ENCODE measurements at places on chromosomes 1 and 21.

GRCh38 chr1:23098463-23099170 is 70.0 kb downstream of the LUZP1 start:
- DNase-seq = no peak

GRCh38 chr1:227774821-227775661 is 39.8 kb downstream of the SNAP47 start:
- DNase-seq = no peak

DNA sequence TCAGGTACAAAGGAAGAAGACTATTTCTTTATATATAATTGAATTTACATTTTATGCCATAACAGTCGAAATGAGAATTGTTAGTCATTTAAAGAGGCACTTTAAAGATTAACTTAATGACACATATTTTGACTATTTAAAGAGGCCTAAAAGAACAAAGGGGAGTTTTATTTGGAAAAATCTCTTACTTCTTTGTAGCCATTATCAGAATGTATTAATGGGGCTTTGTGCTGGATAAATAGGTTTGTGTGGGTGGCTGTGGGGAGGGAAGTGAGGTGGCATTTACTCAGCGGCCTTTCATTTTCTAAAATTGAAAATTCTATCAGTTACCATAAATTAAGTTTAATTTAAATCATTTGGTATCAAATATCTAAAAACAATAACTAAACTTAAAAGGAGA is 462.2 kb upstream of the CXADR start:
- DNase-seq = no peak

DNA sequence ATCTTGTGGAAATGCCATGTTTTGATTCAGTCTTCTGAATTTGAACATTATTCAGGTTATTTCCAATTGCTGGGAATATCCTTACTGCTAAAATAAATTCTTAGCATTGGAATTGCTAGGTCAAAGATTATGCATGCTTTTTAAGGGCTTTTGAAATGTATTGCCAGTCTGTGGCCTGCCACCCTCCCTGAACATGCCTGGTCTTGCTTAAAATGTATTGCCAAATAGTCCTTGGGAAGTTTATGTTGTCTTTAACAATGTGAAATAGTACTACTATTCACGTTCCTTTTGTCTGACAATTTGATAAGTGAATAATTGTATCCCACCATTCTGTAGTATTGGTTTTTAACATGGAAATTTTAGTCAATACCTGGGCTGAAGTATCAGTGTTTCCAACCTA is 13.6 kb downstream of the TARDBP start:
- DNase-seq = no peak

DNA sequence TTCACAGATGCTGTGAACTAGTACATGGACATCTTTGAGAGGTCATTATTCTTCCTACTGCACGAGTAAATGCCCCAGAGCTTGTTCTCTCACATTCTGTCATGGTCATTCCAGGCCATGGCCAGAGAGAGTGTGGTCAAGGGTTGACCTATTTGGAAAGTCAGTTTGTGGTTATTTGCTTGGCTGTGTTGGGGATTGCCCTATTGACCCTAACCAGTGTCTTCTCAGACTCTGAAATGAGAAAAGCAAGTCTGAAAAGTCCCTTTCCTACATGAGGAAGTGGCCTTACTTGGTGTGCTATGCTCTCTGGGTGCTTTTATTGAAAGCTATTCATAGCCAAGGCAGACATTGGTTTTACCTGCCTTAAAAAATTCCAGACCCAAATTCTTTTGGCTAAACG is 26.6 kb downstream of the CLIC6 start:
- no peak for DNase-seq

GRCh38 chr1:101139821-101140718 is 96.7 kb upstream of the S1PR1 start:
- DNase-seq = no peak

- DNase-seq = no peak
Measured at GRCh38 chr1:221141096-221141495, 261.9 kb downstream of the HLX start.

DNA sequence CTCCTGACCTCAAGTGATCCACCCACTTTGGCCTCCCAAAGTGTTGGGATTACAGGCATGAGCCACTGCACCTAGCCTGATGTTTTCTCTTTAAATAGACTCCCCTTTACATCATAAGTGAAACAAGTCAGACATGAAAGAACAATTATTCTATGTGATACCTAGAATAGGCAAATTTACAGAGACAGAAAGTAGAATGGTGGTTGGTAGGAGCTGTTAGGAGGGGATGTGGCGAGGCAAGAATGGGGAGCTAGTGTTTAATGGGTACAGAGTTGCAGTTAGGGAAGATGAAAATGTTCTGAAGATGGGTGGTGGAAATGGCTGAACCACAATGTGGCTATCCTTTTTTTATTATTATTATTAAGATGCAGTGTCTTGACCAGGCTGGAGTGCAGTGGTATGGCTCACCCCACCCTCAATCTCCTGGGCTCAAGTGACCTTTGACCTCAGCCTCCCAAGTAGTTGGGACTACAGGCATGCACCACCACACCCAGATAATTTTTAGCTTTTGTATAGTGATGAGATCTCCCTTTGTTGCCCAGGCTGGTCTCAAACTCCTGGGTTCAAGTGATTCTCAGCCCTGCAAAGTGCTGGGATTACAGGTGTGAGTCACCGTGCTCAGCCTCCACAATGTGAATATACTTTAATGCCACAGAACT is 28.4 kb downstream of the ELF3 start:
- DNase-seq = no peak

- no peak for DNase-seq
Measured at GRCh38 chr1:101005871-101006270, 19.7 kb downstream of the DPH5 start.

- DNase-seq = no peak
Measured at GRCh38 chr1:10105484-10105883, 72.7 kb downstream of the UBE4B start.

DNA sequence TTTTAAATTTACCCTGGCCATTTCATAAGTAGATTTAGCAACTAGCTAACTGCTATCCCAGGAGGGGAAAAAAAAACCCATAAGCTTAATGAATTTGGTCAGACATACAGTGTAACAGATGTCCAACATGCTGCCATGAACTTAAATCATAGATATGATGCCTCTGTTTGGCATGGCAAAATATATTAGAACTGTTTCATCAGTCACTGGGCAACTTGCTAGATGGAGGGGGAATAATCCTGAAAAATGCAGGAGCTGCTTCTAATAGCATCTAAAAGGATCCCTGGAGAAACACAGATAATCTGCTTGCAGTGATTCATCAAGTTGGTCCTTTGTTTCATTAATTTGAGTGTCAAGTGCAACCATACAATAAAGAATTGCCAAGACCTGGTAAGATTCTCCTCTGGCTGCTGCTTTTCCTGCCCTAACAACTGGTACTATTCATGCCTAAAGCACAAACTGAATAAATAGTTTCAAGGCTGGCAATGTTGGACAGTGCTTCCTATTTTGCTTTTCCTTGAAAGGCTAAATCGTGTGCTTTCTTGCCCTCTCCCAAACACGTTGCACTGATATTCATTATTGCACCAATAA is 1.5 kb upstream of the ST6GALNAC5 start:
- DNase-seq = no peak

DNA sequence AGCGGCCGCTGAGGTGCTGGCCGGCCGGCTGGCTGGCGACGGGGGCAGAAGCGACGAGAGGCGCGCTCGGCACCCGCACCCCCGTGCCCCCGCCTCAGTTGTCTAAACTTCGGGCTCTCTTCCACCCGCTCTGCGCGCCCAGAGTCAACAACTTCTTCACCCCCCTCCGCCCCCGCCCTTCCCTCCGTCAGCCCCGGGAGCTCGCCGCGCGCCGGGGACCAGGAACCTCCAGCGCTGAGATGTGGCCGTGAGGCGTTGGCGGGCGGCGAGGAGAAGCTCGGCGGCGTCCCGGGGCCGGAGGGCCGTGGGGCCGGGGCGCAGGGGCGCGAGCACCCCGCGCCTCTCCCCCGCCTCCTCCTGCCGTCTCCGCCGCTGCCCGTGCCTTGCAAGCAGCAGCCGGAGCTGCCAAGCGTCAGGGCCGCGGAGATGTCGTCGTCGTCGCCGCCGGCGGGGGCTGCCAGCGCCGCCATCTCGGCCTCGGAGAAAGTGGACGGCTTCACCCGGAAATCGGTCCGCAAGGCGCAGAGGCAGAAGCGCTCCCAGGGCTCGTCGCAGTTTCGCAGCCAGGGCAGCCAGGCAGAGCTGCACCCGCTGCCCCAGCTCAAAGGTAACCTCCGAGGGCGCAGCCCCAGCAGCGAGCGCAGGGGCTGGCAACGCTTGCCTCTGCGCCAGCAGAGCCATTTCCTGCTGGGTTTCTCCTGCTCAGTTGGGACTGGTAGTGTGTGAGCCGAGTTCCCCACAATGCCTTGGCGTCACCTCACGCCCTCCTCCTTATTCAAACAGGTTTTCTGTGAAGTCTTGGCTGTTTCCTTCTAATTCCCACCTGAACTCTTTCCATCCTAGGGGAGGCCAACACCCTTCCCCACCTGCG is 710 bp downstream of the PPP2R5A start:
- DNase-seq = peak; percentile 46

- DNase-seq = no peak
Measured at GRCh38 chr1:91669584-91670350, 169.1 kb downstream of the CDC7 start.

DNA sequence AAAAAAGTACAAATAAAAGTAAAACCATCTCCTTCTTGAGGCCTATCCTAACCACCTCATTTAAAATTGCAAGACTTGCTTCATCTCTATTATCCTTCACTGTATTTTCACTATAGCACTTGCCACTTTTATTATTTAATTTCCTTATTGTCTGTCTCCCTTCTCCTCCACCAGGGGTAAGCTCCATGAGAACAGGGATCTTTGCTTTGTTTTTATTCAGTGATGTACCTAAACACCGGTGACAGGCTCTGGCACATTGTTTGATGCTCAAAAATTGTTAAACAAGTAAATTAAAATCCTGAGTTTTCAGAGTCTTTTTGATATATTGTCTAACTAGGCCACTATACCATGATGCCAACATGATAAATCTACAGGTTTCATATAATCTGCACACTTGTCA is 17.2 kb upstream of the SPEN start:
- no peak for DNase-seq

DNA sequence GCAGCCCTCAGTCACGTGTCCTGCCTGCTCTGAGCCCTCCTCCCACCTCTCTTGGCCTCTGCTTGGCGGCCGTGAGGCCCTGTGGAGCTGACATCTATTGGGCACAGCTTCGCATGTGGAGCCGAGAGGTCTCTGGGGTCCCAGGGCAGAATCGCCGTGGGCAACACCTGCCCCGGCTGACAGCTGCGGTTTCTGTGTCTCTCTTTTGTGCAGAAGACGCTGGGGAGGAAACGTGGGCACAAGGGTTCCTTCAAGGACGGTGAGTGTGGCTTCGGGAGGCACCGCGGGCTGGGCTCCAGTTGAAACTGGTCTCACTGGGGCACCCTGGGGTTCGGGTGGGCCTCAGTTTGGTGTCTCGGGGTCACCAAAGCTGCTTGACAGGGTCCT is 11.5 kb downstream of the ARHGEF16 start:
- DNase-seq = no peak

DNA sequence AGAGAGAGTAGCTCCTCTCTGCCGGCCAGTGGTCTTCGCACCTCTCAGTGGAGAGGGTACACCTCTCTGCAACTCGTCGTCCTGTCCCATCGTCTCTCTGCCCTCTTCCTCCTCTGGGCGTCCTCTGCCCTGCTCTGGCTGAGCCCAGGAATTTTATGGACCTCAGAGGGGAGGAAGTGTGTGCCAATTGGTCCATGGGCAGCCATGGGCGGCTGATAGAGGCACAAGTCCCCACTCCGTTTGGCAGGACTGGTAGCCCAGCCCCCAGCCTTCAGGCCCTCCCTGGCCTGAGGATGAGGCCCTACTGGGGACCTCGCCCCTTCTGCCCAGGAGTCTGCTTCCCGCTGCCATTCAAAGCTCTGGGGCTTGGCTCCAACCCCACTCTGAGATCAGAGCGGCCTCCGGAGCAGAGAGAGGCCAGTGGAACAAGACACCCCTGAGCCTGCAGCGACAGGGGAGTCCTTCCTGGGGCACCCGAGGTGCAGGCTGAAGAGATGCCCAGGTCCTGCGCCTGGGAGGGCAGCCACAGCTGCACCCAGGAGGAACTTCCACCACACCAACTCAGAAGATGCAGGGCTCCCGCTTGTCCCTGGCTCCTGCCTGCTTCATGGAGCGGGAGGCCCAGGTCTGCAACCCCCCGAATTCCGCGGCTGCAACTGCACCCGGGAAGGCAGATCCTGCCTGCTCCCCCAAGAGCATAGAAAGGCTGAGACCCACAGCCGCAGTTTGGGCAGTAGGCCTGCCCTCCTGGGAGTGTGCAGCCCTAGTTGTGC is 659.9 kb downstream of the KCNT2 start:
- DNase-seq = no peak

DNA sequence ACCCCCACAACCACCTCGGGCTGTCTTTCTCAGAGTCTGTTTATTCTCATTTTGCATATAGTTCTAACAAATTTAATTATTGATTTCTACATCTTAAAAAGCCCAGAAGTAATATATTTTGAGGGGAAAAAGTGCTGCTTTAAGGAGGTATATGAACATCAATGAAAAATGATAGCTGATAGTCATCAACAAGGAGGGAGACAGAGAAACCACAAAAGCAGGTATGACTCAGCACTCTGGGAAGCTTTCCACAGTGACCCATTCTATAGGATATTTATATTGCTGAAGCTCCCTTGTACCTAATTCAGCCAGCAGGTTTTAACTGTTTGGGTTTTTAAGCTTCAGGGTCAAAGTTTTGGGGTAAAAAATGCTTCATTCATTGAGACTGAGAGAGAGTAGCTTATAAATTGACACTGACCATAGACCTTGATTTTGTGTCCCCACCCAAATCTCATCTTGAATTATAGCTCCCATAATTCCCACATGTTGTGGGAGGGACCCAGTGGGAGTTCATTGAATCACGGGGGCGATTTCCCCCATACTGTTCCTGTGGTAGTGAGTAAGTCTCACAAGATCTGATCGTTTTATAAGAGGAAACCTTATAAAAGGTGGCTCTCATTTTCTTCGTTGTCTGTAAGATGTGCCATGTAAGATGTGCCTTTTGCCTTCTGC is 27.4 kb downstream of the VANGL1 start:
- DNase-seq = no peak

- no peak for DNase-seq
Measured at GRCh38 chr1:202034683-202035462, 24.5 kb downstream of the ELF3 start.

GRCh38 chr1:224639426-224639975 is 23.4 kb downstream of the CNIH3 start:
- DNase-seq = no peak

DNA sequence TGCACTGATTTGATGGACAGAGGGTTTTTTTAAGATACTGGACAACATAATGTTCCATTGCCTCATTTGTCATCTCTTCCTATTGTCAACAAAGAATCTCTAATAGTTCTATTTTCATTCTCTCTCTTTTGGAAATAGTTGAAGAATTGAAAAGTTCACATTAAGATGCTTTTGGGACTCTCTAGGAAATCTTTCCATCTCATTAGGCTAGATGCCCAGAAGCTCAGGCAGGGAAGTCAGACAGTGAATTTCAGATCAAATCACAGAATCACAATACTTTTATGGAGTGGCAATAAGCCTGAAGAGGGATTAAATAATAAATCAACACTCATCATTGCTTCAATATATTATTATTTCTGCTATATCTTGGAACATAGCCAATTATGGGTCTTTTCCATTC is 29.2 kb downstream of the NEGR1 start:
- no peak for DNase-seq
